ENCODE measurements at places on chromosomes 16 and 17.
A peak's percentile ranks its signal among the peaks of the same experiment; 100 is the strongest.

GRCh38 chr16:60651346-60651745, 1384.9 kb downstream of the CDH8 start:
- DNase-seq = no peak

DNA sequence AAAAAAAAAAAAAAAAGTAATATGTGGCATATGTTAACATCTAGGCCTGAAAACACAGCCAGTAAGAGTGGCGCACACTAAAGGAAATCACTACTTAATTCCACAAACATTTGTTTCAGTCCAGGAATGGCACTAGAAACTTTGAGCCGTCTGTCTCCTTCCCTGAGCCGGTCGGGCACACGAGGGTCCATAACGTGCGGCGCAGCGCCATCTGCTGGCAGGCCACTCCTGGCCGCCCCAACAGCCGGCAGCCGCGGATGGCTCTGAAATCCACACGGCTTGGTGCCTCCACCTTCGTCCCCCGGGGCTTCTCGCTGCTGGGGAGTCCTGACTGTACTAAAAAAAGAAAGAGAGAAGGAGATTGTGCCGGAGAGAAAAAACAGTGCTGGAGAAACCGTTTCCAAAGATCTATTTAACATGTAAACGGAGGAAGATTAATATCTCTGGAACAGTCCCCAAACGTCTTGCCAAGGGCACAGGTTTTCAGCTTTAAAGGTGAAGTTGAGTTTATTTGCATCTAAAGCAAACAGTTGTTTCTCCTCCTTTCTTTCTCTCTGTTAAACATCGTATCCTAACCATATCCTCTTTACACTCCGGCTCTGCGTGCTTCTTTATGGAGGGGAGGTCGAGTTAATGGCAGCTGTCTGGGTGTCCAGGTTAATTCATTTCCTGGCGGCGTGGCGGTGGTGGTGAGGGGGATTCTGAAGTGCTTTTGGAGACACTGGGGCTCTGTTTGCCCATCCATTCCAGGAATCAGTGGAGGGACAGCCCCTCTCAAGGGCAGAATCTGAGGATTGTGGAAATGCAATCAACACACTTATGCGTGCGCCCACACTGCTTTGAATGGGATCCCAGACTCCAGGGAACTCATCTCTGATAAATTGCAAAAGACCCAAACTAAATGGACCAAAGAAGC, 611.3 kb upstream of the SALL1 start:
- peak; percentile 31 for DNase-seq

DNA sequence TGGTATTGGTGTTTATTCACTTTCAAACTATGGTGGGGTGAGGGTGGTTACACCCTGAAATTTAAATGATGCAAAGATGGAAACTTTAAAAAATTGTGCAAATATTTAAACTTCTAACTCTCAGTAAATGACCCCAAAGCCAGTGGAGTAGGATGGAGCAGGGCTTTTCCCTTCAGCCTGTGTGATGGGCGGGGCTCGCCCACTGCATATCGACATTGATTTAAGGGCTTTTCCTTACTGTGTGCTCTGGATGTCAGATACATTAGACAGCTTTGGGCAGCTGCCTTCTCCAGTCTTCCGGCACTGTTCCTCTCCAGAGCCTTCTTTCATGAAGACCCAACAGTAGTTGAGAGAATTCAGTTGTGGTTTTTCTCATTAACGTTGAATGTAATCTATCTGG, 99.9 kb downstream of the SPECC1 start:
- no peak for DNase-seq

- DNase-seq = no peak
Measured at GRCh38 chr16:84585467-84585866, 32.4 kb downstream of the COTL1 start.

- DNase-seq = no peak
Measured at GRCh38 chr16:51113236-51114125, 37.6 kb downstream of the SALL1 start.

DNA sequence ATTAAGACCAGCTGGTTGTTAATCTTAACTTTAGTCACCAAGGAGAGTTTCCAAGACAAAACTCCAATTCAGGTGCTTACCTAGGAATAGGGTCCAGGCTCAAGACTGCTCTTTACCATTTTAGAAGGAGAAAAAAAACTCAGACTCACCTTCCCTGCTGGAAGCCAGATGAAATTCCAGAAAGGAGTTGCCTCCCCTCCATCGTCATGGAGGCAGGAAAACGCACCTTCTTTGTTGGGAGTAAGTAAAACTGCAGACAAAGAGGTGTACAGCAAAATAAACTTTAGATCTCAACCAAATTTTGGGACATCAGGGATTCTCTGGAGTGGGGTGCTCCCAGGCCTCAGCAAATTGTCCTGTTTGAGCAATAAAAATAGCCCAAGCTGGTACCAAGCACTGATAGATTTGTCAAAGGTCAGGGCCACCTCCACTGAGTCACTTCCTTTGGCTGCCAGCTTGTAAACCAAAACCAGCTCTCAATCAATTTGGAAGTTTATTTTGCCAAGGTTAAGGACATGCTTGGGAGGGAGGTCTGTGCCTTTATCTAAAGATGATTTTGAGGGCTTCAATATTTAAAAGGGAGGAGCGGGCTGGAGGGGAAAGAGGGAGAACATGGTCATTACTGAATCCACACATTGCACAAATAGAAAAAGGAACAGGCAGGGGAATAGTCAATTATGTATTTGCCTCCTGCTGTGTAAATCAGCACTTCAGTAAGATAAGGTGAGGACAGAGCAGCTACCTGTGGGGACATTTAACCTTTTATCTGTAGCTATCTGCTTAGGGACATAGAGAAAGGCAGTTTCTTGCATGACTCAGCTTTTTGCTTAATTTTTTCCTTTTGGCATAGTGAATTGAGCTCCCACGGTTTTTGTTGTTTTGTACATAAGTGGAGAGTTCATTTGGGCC, 1.5 kb upstream of the ALDH3A2 start:
- DNase-seq = no peak

- no peak for DNase-seq
Measured at GRCh38 chr16:46428108-46429061, 192.8 kb downstream of the SHCBP1 start.

DNA sequence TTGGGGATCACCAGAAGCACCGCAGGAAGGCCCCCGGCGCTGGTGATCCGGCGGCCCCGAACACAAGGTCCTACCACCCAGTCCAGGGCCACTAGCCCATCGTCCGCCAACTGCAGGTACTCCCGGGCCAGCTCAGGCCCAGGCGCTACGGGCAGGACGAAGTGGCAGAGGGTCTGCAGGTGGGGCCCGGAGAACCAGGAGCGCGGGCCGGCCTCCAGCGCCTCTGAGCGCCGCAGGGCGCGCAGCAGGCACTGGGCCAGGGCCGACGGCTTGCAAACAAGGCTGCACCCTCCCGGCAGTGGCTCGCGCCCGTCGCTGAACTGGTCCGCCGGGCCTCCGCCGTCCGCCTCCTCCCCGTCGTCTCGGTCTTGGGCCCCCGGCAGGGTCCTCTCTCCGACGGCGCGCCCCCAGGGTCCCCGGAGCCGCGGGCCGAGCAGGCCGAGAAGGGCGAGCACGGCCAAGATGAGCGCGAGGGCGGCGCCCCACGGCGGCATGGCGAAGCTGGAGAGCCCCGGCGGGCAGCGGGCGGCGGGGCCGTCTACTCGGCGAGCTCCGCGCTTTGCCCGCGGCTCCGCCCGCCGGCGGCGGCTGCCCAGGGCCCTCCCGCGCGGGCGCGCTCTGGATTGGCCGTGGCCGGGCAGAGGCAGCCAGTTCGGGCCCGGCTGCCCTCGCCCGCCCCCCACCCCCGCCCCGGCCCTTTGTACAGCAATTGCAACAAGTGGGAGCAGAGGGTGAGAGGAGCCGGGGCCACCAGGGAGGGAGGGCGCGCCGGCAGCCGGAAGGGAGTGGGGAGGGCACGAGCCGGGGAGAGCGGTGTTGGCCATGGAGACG, at the start of gene ABHD15:
TSS of gene ABHD15 (minus strand) at position 565 of the 831 bp plus-strand sequence. CDS start at position 494, 71 bp downstream.
- peak; percentile 51 for DNase-seq

- no peak for DNase-seq
Measured at GRCh38 chr16:85465328-85466303, 147.5 kb upstream of the GSE1 start.

DNA sequence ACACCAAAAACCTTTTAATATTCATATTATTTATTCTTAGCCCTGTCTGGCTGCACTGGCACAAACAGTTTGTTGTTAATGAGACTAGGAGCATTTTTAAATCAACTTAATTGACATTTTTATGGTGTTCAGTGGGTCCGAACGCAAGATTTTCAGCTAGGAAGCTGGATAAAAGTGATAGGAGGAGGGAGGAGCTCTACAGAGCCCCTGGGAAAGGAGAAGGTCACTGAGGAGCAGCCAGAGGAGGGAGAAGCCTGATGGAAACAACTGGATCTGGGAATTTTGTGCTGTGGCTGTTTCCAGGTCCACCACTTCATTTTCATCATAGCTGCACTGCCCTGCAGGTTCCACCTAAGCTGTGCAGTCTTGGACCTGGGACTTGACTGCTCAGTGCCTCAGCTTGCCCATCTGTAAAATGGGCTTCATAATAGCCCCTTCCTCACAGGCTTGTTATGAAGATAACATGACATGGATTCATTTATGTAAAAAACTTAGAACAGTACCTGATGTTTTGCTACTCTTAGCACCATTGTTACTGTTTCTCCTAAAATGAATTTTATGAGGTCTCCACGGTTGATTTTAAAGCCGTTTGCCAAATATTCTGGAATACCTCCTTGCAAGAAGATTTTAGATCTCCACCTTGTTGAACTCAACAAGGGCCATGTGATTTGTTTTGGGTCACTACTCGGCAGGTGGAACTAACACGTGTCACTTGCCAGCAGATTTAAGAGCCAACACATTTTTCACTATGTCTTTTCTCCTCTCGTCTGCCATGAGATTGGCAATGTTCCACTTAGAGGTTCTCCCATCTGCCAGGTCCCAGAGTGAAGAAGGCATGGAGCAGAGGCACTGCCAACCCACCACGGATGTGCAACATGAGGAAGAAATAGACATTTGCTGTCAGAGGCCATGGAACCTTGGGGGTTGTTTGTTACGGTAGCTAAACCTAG, 18.7 kb upstream of the GRIN2A start:
- no peak for DNase-seq

GRCh38 chr17:2749058-2749783, at the start of gene CCDC92B:
CCDC92B (minus strand) TSS chr17:2749652; CDS start chr17:2735145, 14,507 bp downstream.
- no peak for DNase-seq

DNA sequence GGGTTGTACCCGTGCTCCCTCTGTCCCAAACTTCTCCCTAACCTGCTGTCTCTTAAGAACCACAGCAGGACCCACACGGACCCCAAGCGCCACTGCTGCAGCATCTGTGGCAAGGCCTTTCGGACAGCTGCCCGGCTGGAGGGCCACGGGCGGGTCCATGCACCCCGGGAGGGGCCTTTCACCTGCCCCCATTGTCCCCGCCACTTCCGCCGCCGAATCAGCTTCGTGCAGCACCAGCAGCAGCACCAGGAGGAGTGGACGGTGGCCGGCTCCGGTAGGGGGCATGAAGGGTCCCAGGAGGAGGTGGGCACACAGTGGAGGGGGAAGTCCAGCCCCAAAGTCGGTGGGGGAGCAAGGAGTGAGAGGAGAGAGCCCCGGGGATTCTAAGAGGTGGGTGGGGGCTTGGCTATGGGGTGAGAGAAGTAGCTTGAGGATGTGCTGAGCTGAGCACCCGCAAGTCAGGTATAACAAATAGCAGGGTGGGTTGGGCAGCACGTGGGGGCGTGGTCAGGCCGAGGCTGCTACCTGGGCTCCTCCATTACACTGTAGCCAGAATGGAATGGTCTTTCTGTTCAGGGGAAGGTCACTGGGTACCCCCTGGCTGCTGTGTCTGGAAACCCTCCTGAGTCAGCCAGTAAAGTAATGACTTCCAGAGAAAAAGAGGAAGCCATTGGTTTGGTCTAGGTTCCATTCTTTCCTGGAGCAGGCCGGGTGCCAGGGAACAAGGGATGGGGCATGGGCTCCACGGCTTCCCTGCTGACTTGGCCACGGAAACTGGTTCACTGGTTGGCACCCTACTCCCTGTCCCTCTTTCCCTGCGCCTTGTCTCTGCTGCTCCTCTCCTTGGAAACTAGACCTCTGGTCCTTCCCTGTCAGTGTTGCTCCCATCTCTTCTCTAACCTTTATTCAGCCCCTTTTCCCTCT, 7.1 kb downstream of the PRSS53 start:
- DNase-seq = no peak

DNA sequence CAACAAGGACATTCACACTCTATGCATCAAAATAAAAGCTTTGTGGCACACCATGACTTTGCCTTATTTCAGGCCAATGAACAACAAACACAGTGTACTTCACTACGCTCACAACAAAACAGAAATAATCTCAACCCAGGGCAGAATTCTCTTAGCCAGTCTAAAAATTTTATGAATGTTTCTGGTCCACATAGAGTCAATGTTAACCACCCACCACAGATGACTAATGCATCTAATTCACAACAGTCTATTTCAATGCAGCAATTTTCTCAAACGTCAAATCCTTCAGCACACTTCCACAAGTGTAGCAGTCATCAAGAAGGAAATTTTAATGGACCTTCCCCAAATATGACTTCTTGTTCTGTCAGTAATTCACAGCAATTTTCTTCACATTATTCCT, 101.7 kb downstream of the CHD9 start:
- no peak for DNase-seq

- no peak for DNase-seq
Measured at GRCh38 chr17:7406235-7406825, 1.3 kb upstream of the NLGN2 start.

DNA sequence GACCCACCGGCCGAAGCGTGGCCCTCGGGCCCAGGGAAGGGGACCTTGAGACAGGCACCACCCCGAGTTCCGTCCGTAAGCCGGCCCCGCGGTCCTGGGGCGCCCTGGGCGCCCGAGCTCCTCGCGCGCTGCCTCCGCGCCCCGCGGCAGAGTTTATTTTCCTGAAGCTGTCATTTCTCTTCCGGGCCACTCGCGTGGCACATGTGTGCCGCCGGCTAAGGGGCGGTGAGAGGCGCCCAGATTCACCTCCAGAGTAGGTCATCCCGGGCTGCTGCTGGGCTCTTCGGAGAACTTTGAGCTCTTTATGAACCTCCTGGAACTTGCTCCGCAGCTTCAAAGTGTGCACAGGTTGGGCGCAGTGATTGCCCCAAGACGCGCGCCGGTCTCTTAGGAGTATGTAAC, 489 bp downstream of the ZC3H18 start:
- DNase-seq = peak; percentile 43

DNA sequence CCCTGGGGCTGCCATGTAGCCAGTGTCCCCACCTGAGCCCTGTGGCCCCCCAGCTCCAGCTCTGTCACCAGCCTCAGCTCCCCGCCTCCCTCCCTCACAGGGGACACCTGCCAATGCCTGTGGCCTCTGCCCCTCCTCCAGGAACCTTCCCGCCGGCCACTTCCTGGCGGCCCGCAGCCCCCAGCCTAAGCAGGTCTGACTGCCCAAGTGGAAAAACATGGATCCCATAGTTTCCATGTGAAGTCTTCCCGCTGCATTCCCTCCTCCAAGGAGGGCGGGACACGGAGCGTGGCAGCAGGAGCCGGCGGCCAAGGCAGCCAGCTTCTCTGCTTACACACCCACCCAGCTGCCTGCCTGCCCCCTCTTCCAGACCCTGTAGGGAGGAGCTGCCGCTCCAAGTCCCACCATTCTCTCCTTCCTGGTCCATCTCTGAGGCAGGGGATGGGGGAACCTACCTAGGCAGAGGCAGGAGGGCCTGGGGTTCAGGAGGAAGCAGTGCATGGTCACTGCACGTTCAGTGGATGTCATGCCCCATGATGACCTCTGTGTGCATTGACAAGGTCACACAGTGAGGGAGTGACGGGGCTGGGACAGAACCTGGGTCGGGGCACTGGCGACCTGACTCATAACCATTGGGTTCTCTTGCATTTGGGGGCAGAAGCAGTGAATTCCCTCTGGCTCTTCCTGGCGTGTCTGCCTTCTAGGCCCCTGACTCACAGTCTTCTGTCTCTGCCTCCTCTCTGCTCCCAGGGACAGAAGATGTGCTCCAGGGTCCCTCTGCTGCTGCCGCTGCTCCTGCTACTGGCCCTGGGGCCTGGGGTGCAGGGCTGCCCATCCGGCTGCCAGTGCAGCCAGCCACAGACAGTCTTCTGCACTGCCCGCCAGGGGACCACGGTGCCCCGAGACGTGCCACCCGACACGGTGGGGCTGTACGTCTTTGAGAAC, 8.7 kb downstream of the VASN start:
- DNase-seq = no peak
